ENCODE measurements at places on chromosomes 13 and 19.

DNA sequence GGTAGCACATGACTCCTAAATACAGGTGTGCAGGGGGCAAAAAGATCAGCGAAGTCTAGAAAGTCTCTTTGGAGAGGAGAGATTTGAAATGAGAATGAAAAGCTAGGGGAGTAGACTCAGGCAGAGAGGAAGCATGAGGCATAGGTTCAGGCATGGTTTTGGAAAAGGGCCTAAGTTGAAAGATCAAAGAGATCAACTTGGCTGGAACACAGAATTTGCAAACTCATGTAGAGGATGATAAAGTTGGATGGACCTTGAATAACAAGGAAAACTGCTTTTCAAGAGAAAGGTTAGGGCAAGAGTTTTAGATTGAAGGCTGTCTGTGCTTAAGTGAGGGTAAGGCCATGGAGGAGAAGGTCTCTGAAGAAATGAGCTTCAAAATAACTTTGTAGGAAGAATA, 47.4 kb upstream of the UBAC2 start:
- no peak for DNase-seq

- no peak for DNase-seq
Measured at GRCh38 chr13:100887729-100888151, 213.1 kb upstream of the TMTC4 start.

GRCh38 chr13:66951426-66951825, 278.7 kb downstream of the PCDH9 start:
- DNase-seq, result no peak

DNA sequence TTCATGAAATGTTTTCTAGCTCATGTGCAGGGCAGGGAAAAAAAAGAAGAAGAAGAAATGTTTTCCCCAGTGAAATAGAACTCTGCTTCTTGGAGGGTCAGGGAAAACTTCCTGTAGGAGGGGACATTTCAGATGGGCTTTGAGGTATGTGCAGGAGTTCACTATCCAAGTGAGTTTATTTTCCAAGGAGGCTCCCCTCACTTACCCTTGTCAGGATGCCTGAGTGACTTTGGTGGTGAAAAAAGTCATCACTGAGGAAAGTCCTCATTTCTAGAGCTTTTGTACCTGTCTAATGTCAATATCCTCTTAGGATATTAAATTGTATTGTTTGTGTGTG, 656 bp upstream of the C3 start:
- DNase-seq, result no peak

- DNase-seq, result no peak
Measured at GRCh38 chr19:56538761-56539263, at the start of gene ZFP28. TSS of gene ZFP28 (plus strand) at chr19:56538948. CDS start at chr19:56539019, 71 bp downstream.

DNA sequence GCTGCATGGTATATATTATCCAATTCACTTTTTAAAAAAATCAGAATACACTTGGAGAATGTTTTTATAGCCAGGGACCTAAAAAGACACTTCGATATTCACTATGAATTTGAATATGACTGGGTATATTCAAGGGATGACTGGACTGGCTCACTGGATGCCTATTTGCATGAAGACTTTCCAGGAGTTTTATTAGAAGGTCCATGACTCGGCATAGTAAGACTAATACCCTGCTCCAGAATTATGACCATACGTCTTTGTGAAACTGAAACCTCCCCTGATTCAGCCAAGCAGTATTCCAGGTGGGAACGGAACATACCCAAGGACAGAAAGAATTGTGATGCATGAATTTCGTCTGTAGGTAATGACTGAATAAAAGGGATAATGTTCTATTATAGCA, 3.9 kb upstream of the FAM216B start:
- DNase-seq, result no peak

- DNase-seq, result no peak
Measured at GRCh38 chr19:41848666-41849065, 3.8 kb downstream of the DMRTC2 start.

DNA sequence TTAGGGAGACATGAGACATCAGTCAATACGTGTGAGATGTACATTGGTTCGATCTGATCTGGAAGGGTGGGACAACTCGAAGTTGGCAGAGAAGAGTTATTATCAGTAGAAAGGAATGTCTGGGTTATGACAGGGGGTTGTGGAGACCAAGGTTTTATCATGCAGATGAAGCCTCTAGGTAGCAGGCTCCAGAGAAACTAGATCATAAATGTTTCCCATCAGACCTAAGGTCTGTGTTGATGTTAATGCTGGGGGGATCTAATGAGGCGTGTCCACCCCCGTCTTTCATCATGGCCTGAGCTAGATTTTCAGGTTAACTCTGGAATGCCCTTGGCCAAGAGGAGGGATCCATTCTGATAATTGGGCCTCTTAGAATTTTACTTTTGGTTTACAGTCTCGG, 187.0 kb upstream of the KL start:
- no peak for DNase-seq

Measured in hematopoietic multipotent progenitor cell treated with erythropoietin and hydrocortisone succinate and interleukin-3 and kit ligand, for 6 days (in vitro differentiated cells).